Activated naive CD8-positive, alpha-beta T cell treated with anti-CD3 and anti-CD28 coated beads, Interleukin-2, amount 10 ng/mL, durations not matched to agents 7 days and 5 days (primary cell): ENCODE measurements at places on chromosomes 5 and 9. TPM values are rescaled to one million over a fixed set of nuclear protein-coding genes. Genes with fewer than 3 reads are reported as not detected.

- no peak for DNase-seq
- no peak overlapping the region for H3K27ac ChIP-seq
- peaks cover 2% of the 10 kb centered on the region for H3K4me1 ChIP-seq
- H3K4me3 ChIP-seq: no peak overlapping the region
Observed at GRCh38 chr9:134323741-134324358, 2.4 kb upstream of the RXRA start.

- no peaks in the 10 kb centered on the region for H3K27me3 ChIP-seq
- no peak overlapping the region for H3K4me3 ChIP-seq
- no peak overlapping the region for H3K27ac ChIP-seq
- H3K4me1 ChIP-seq: no peaks in the 10 kb centered on the region
Observed at GRCh38 chr5:76701298-76701697, 14.6 kb upstream of the F2R start.

DIPK1B gene
- total RNA-seq: not detected

CDC20B gene
- total RNA-seq: 0.28 TPM

DNA sequence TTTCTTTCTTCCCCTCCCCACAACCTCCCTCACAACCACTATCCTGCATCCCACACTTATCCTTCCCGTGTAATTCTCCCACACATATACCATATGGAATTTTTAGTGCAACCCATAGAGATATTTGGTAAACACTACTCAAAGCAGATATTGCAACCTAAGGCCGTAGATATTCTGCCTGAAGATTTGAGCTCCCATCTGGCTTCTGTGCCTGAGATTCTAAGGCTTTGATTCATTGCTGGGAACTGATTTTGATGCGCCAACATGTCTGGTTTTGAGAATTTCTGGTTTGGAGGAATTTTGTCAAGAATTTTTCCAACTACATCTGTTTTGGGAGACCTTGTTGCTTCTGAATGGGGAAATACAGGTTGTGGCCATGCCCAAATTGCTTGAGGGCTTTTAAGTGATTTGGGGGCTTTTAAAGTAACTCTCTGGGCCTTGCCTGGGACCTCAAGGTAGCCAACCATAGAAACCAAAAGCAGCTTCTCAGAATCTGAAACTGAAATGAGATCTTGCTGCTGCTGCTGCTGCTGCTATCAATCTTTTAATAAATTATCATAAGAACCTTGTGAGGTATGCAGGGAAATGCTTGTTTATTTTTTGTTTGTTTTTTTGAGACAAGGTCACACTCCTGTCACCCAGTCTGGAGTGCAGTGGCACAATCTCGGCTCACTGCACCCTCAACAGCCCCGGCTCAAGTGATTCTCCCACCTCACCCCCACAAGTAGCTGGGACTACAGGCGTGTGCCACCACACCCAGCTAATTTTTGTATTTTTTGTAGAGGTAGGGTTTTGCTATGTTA lies 36.2 kb downstream of the PLAC8L1 start:
- H3K27ac ChIP-seq: no peak overlapping the region
- peaks cover 11% of the 10 kb centered on the region for H3K27me3 ChIP-seq
- DNase-seq: no peak
- no peak overlapping the region for H3K4me3 ChIP-seq

SMIM32 gene
- not detected for total RNA-seq

GRCh38 chr5:167244583-167244982 lies 1046.9 kb upstream of the WWC1 start:
- DNase-seq: no peak
- no peak overlapping the region for H3K27ac ChIP-seq
- no peaks in the 10 kb centered on the region for H3K36me3 ChIP-seq

DNA sequence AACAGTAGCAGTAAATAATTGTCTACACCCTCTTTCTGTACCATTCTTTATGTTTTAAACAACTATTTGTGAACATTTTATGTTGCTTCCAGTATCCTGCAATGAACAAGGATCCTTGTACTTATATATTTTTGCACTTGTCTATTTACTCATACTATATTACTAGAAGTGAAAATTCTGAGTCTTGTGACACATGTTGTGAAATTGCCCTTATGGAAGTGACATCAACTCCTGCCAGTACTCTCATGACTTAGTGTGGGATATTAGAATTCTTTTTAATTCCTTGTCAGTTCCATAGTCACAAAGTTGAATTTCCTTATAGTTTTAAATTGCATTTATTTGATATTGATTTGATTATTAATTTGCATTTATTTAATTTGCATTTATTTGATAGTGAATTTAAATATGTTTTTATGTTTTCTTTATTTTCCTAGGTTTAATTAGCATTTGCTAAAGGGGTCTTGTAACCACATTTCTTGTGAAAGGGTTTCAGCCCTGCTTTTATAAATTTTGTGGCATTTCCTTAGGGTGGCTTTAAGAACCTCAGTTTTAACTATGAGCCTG lies 27.7 kb downstream of the PARP8 start:
- no peak for DNase-seq
- no peak overlapping the region for H3K27ac ChIP-seq
- H3K4me3 ChIP-seq: no peak overlapping the region
- H3K27me3 ChIP-seq: no peaks in the 10 kb centered on the region
- peaks cover 35% of the 10 kb centered on the region for H3K36me3 ChIP-seq
- peaks cover 26% of the 10 kb centered on the region for H3K4me1 ChIP-seq

DNA sequence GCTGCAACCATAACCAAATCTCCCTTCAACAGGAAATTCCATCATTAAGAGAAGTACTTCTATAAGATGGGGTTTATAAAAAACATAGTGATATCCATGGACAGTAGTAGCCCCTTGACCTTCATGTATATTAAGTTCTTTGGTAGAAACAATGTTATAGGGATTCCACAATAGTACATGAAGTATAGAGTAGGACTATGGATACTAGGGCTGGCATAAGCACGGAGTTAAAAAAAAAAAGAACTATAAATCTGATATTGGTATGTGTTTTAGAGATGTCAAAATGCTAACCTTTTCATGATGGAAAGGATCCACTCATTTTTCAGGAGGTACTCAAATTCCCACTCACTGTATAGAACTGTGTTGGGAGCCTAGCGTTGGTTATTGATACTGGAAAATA lies 337.6 kb downstream of the FGF10 start:
- H3K27ac ChIP-seq: no peak overlapping the region
- H3K27me3 ChIP-seq: no peaks in the 10 kb centered on the region
- no peaks in the 10 kb centered on the region for H3K4me1 ChIP-seq
- H3K36me3 ChIP-seq: no peaks in the 10 kb centered on the region

DNA sequence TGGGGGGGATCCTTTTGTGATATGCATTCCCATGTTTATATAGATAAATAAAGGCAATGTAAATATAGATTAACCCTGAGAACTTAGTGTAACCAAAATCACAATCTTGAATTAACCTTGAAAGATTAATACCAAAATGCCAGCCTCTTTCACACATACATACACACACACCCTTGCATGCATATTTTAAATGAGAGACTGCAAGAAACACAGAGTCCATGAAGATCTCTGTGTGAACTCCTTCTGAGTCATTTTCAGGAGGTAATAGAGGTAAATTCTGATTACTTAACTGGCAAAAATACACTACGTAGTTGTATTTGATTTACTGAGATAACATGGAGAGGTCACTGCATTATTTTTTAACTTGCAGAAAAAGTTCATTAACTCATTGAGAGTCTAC lies 118.0 kb downstream of the SLF1 start:
- DNase-seq: no peak
- no peak overlapping the region for H3K4me3 ChIP-seq
- H3K27ac ChIP-seq: no peak overlapping the region

DNA sequence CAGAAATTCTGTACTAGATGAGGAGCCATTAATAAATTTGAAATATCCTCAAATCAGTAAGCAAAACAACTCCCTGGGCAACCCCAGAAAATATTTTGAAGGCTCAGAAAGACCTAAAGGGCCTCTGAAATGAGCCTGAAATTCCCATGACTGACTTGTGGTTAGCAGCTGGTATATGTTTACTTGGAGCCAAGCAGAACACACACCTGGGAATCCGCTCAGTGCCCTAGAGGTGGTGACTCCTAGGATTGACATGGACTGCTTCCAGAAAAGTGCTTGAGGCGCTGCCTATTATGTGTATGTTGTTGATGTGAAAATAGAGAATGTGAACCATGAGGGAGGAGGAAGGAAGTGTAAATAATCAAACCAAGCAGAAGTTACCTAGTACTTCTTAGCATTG lies 14.7 kb downstream of the RFK start:
- no peak overlapping the region for H3K4me3 ChIP-seq
- no peak for DNase-seq
- no peaks in the 10 kb centered on the region for H3K27me3 ChIP-seq
- peaks cover 12% of the 10 kb centered on the region for H3K36me3 ChIP-seq
- no peak overlapping the region for H3K27ac ChIP-seq

DNA sequence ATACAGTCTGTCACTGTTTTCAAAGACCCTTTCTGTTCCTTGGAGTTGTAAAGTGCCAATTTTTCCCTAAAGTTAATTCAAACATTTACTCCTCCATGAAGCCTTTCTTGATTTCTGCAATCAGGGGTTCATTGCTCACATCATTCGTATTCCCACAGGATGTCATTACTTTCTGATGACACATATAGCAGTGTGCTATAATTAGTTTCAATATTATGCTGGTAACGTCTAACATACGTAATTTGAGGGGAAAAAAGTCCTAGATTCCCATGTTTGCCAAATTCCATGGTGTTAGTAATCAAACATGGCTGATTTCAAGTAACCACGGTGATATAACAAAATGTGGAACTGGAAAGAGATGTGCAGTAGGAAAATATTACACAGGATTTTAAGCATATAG lies 468.2 kb upstream of the MEF2C start:
- no peaks in the 10 kb centered on the region for H3K4me1 ChIP-seq
- DNase-seq: no peak
- no peak overlapping the region for H3K4me3 ChIP-seq
- H3K36me3 ChIP-seq: no peaks in the 10 kb centered on the region
- no peaks in the 10 kb centered on the region for H3K27me3 ChIP-seq

GRCh38 chr5:79330071-79330470 lies 94.1 kb downstream of the JMY start:
- no peaks in the 10 kb centered on the region for H3K4me1 ChIP-seq
- no peak overlapping the region for H3K4me3 ChIP-seq
- no peak for DNase-seq
- H3K27me3 ChIP-seq: no peaks in the 10 kb centered on the region

GRCh38 chr9:85716031-85716877 lies 25.5 kb downstream of the AGTPBP1 start:
- H3K36me3 ChIP-seq: peaks cover 22% of the 10 kb centered on the region
- no peak overlapping the region for H3K27ac ChIP-seq
- no peak for DNase-seq
- no peak overlapping the region for H3K4me3 ChIP-seq
